Type B pancreatic cell (in vitro differentiated cells): ENCODE measurements at places on chromosomes 4 and X.

DNA sequence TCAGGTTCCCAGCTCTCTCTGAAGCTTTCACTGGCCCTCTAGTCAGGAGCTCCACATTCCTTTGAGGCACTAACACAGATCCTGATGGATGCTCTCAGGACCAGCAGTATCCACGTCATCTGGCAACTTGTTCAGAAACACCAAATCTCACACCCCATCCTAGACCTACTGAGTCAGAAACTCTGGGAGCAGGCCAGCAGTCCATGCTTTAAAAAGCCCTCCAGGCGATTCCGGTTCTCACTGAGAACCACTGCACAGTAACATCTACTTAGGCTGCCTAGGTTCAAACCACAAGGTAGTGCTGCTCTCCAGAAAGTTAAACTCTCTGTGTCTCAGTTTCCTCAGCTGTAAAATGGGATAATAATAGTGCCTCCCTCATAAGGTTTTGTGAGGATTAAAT is 55.3 kb downstream of the CCDC158 start:
- DNase-seq, result no peak

- no peak for DNase-seq
Measured at GRCh38 chrX:154458954-154459778, 1.1 kb downstream of the PLXNA3 start.

GRCh38 chr4:157803845-157804521 is 368.8 kb downstream of the GASK1B start:
- DNase-seq, result no peak

DNA sequence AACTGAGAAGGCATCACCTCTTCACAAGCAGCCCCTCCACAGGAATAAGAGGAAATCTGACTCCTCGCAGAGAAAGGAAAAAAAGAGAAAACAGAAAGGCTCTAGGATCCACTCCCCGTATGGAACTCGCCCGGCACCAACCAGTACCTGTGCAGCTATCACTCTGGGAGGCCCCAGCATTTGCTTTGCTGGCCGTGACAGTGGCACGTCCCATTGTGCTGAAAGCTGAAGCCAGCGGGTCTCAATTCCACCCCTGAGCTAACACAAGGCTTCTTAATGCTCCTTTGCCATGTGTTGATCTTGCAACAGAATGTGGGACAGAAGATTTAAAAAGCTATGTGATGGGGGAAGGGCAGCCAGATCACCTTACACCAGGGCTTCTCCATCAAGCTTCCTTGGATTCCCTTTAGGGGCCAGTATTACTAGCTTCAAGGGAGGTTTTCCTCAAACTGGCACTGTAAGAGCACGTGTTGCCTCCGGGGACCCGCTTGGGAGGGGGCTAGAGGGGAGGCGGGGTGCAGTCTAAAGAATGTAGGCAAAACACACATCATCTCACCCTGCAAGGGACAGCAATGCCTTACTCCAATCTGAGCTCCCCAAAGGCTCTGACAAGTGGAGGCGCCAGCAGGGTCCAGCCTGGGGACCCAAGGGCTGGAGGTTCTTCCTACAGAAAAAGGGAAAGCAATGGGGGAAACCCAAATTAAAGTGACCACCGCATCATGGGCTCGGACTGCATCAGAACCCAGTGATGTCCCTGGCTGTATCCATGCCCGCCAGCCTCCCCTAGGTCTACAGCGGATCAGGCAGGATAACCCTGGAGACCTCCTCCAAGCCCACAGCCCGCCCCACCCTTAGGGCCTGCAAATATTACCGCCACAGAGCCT is 1.2 kb downstream of the USP46 start:
- peak; percentile 71 for DNase-seq

DNA sequence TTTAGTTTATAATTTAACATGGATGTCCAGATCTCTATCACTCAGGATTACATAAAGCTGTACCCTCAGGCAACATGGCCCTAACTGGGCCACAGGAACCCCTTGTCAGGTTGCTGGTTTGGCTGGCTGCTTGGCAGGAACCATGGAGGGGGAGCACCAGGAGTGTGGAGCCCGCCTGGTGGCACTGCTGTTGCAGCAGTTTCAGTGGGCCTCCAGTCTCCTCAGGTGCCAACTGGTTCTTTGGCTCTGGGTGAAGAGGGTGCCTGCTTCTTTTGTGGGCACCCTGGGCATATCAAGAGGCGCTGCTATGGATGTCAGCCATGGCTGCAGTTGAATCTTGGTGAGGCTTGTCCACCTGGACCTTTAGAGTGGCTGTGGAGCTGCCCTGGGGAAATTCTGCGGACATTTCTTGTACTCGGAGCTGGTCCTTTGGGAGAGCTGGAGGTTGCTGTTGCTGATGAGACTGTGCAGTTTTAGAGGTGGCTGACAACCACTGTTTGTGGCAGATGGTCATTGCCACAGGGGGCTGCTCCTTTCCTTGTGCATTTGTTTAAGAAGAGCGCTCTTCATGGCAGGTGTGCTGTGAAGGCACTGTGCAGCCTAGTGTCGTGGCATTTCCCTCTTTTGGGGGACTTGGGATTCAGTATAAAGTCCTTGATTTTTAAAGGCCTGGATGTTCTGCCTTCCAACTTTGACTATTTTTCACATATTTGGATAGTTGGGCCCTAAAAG is 10.3 kb upstream of the SMIM14 start:
- no peak for DNase-seq

DNA sequence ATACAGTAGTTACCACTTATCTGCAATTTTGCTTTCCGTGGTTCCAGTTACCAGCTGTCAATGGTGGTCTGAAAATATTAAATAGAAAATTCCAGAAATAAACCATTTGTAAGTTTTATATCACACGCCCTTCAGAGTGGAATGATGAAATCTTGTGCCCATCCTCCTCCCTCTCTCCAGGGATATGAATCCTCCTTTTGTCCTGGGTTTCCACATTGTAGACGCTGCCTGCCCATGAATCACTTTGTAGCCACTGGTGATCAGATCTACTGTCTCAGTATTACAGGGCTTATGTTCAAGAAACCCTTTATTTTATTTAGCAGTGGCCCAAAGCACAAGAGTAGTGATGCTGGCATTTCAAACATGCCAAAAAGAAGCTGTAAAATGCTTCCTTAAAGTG is 198.6 kb downstream of the KCNIP4 start:
- no peak for DNase-seq

DNA sequence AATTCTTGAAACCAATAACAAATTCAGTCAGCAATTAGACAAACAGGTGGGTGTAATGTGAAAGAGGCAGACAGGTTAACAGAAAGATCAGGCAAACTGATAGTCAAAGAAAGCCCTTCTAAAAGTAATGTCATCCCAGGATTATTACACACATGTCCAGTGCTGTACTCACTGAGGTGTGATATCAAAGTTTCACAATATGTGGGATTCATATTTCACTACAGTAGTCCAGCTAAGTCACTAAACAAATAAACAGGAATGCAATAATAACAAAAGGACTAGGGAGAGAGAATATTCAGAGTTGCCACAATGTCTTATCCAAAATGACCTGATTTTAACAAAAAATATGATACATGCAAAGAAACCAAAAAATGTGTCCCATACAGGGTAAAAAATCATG is 787.5 kb downstream of the FSTL5 start:
- no peak for DNase-seq

DNA sequence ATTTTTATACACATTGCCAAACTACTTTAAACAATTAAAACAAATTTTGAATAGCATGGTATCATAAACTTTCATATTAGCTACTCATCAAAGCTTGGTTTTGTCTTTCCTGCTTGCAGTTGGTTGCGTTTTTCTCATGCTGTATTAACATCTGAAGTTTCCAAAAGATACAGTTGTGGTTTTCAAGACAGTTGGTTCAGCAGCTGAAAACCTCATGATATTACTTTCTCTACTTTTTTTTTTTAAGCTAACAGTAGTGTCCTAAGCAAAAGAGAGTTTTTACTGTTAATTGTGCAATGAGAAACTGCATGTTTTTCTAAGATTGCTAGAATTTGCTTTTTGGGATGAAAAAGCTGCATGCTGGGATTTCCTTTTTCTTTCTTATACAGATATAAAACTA is 15.2 kb downstream of the RUFY3 start:
- no peak for DNase-seq

- DNase-seq, result no peak
Measured at GRCh38 chr4:38769857-38770256, 12.9 kb downstream of the TLR10 start.
